Stimulated activated CD4-positive, alpha-beta T cell treated with anti-CD3 and anti-CD28 coated beads, Interleukin-1b, Interleukin-23, amount 100 ng/mL, for 1 hour (primary cell): ENCODE measurements at places on chromosomes 16 and 17.
A peak's percentile ranks its signal among the peaks of the same experiment; 100 is the strongest.

GRCh38 chr17:17866425-17866824, 29.6 kb upstream of the SREBF1 start:
- no peak for DNase-seq

- DNase-seq: no peak
These were observed 82.6 kb upstream of the GNAO1 start for GRCh38 chr16:56108724-56109123.

- DNase-seq: no peak
These were observed 83.1 kb upstream of the IRX6 start for GRCh38 chr16:55240888-55241287.

GRCh38 chr16:66400503-66401380, 26.4 kb upstream of the BEAN1 start:
- no peak for DNase-seq

- no peak for DNase-seq
These were observed 2.4 kb upstream of the TBX21 start for GRCh38 chr17:47730681-47731080.

DNA sequence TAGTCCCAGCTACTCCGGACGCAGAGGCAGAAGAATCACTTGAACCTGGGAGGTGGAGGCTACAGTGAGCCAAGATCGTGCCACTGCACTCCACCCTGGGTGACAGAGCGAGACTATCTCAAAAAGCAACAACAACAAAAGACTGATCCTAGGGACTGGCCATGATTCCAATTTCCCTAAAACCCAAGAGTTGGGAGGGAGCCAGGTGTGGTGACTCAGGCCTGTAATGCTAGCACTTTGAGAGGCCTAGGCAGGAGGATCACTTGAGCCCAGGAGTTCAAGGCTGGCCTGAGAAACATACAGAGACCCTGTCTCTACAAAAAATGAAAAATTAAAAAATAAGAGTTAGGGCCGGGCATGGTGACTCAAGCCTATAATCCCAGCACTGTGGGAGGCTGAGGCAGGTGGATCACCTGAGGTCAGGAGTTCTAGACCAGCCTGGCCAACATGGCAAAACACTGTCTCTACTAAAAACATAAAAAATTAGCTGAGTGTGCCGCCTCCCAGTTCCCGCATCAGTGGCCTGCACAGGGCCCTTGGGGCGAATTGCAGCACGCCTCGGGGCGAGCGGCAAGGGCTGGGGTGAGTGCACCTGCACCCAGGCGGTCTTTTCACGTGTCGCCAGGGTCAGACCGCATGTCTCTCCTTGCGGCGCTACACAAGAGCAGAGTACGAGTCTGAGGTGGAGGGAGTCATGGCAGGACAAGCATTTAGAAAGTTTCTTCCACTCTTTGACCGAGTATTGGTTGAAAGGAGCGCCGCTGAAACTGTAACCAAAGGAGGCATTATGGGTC, 40.8 kb downstream of the CDH3 start:
- no peak for DNase-seq

DNA sequence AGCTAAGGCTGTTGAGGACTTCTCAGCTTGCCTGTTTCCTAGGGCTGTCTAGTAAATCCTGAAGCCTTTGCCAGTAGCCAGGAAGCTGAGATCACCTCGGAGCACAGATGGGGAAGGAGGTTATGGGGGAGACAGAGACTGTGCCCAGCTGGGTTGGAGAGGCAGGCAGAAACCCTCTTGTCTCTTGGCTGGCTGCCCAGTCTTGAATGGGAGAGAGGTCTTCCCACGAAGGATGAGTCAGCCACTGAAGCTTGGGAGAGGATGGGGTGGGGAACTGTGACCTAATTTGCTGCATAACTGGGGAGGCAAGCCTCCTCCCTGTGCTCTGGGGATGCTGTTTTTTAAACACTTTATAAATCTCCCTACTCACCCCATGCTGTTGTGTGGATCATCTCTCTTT, 69.8 kb downstream of the SHISA9 start:
- no peak for DNase-seq

DNA sequence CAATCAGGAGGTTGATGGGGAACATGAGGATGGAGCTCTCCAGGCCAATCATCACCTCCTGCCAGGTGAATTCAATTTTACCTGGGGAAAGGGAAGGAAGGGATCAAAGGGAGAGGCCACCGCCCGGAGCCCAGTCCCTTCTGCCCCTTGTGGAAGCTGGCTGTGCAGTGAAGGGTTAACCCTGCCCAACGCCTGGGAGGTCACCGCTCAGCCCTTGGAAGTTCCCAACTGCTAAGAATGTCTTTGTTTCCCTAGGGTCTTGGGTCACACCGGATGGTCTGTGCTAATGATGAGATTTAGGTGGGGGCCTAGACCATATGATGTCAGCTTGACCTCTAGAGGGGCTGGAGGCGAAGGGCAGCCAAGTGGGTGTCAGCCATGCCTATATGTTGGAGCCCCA, 52.1 kb upstream of the GCSH start:
- DNase-seq: no peak

GRCh38 chr17:44095647-44096496, 25.3 kb downstream of the G6PC3 start:
- DNase-seq: no peak

DNA sequence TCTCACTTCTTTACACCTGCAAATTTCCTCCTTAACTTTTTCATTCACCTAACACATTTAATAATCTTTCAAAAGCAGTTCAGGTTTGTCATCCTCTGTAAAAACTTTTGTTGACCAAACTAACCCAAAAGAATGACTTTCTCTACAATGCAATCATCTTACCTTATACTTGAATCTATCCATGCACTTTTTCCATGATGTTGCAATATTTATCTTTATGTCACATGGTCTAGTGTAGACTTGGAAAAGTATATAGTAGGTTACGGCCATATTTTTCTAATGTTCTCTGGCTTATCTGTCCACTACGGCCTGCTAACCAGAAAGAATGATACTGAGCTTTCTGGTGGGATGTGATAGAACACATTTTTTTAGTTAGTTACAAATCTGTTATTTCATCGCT, 431.0 kb upstream of the SOX9 start:
- DNase-seq: no peak

DNA sequence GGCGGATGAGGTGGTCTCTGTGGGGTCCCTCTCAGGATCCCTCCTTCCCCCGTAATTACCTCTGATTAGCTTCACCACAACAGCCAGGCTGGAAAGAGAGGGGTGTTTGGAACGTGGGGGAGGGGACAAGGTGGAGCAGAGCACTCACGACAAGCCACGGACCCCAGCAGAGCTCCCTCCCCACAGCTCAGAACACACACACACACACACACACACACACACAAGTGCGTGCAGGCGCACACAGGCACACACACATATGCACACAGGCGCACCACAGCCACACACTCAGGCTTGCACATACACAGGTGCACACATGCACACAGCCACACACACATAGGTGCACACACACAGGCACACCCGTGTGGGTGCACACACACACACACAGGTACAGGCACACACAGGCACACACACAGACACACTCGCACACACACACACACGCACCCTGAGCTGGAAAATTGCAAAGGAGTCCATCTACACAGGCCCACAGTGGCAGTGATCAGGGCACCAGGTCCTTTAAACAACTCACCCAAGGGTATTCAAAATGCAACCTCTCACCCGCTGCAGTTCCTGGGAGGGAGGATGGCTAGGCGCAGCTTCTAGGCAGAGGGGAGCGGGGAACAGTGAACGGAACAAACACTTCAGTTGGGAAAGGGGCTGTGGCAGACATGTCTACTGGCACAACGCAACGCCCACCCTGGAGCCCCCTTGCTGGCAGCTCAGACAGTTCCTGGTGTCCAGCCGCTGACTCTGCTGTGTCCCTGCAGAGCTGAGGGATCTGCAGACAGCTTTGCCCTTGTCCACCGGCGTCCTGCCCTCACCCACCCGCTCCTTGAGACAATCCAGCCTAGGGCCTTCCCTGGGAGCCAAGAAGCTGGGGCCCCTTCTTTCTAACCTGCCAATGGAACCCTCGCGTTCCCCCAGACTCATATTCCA, 59.9 kb upstream of the DLX4 start:
- no peak for DNase-seq

DNA sequence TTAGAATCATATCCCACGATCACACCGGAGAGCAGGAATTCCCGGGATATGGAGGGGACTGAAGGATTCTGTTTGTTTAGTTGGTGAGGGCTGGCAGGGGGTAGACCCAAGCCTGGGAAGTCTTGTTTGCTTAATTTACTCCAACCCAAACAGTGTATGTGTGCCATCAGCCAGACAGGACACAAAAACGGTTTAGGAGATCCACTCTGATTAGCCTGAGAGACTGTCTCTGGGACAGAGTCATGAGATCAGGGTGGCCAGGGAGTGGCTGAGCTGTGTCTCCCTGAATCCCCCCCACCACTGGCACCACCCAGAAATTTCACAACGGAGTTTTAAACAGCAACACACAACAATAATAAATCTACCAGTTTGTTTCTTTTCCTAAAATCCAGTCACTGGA, 127.0 kb downstream of the RBFOX3 start:
- no peak for DNase-seq

GRCh38 chr16:1413684-1414531, 596 bp downstream of the UNKL start:
- peak; percentile 37 for DNase-seq

DNA sequence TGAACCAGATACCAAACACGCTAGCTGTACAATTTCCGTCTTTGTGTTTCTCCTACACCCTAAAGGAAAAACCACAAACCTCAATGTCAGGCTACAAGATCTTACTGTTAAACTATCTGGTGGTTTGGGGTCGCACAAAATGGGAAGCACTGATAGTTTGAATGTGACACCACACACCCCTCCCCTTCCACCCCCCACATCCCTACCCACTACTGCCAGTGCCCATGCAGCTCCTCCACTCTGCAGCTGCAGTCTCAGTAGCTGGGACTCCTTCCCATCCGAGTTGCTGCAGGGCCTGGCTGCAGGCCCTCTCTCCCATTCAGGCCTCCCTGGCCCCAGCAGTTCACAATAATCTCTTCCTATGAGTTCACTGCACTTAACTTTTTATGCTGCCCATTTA, 18.4 kb downstream of the TRAP1 start:
- DNase-seq: no peak

- no peak for DNase-seq
These were observed 6.0 kb upstream of the LPCAT2 start for GRCh38 chr16:55502801-55503366.

- DNase-seq: no peak
These were observed 991 bp downstream of the GPRC5C start for GRCh38 chr17:74432766-74433391.

DNA sequence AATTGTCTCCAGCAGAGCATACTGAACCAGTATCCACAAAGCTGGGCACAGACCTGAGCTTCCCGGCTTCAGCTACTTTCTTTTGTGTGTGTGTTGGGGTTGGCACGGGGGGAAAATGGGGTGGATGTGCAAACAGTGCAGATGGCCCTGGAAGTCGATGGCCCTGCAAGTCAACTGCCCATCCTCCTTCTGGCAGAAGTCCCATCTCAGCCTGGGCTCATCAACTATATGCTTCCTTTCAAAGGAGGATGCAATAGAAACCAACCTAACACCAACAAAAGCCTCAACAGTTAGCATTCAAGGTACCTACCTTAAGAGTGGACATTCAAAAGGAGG, 55.7 kb downstream of the SOX9 start:
- DNase-seq: no peak

GRCh38 chr16:58753711-58754134, 19.6 kb upstream of the GOT2 start:
- DNase-seq: no peak

DNA sequence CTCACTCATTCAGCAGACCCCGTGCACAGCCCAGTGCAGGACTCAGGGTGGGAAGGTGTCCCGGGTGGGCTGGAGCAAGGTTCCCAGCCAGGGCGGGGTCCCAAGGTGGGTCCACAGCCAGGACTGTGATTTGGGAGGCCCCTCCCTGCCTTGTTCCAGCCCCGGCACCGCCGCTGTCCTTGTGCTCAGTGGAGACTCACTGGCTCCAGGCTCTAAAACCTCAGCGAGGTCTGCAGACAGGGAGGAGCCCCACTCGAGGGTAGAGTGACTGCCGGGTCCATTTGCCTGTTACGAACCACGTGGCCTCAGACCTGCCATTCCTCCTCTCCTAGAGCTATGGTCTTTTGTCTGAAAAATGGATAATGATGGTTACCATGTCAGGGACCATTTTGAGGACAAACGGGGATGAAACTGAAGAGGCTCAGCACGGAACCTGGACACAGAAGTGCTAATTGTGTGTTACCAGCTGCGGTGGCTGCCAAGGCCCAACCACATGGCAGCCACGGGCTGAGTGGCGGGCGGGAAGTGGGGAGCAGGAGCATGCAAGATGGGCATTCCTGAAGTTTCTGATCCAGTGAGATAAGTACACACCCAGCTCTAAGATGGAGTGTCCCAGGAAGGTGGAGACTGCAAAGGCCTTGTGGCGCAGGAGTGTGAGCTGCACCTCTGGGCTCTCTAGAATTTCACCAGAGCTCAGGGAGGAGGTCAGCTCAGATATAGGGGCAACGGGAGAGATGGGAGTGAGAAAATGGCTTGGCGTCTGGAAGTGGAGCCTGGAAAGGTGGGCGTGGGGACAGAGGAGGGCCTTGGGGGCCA, 317.6 kb downstream of the SEC14L1 start:
- DNase-seq: no peak

- DNase-seq: no peak
These were observed 34.7 kb downstream of the ARSG start for GRCh38 chr17:68325961-68326360.

GRCh38 chr16:84874553-84874952, 54.8 kb downstream of the CRISPLD2 start:
- DNase-seq: no peak

- DNase-seq: no peak
These were observed 8.0 kb upstream of the KRTAP2-4 start for GRCh38 chr17:41073676-41074075.

DNA sequence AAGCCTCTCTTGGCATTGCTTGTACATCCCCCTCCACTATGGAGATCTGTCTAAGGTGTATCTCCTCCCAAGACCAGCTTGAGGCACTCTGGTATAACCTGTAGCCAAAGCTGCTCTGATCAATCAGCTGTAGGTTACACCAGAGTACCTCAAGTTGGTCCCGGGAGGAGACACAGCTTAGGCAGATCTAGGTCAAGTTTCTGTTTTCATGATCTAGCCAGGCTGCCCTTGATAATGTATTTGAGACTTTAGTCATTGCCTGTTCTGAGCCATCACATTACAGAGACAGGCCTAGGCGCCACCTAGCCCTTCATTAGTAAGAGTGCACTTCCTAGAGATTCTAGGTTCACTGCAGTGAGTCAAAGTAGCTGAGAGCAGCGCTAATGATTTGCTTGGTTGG, 31.4 kb downstream of the ASGR1 start:
- no peak for DNase-seq

GRCh38 chr17:49602783-49603182, 27.1 kb downstream of the NXPH3 start:
- DNase-seq: no peak
